B cell (primary cell): ENCODE measurements at places on chromosomes 11 and 22. TPM values are rescaled to one million over a fixed set of nuclear protein-coding genes. Genes with fewer than 3 reads are reported as not detected.

The LMO1 gene
- not detected in 2 replicates for total RNA-seq

GRCh38 chr11:17766073-17766359 lies 31.4 kb downstream of the KCNC1 start:
- H3K4me1 ChIP-seq: no peaks in the 10 kb centered on the region
- no peak overlapping the region for H3K27ac ChIP-seq
- no peaks in the 10 kb centered on the region for H3K36me3 ChIP-seq
- H3K4me3 ChIP-seq: no peak overlapping the region
- no peak for DNase-seq

The CECR2 gene
- total RNA-seq: 4.8 and 6.6 TPM in 2 replicates

GRCh38 chr22:18110194-18110953 lies at the start of gene TUBA8:
Gene TUBA8 (plus strand): TSS chr22:18110809. CDS start chr22:18110866, 57 bp downstream.
- H3K4me3 ChIP-seq: peak within 1 kb of the TSS; percentile 58
- peaks cover 28% of the 10 kb centered on the region for H3K4me1 ChIP-seq
- no peaks in the 10 kb centered on the region for H3K36me3 ChIP-seq
- no peak within 1 kb of the TSS for H3K27ac ChIP-seq
- peaks cover 3% of the 10 kb centered on the region for H3K27me3 ChIP-seq

The KDELR3 gene
- total RNA-seq: not detected in 2 replicates

DNA sequence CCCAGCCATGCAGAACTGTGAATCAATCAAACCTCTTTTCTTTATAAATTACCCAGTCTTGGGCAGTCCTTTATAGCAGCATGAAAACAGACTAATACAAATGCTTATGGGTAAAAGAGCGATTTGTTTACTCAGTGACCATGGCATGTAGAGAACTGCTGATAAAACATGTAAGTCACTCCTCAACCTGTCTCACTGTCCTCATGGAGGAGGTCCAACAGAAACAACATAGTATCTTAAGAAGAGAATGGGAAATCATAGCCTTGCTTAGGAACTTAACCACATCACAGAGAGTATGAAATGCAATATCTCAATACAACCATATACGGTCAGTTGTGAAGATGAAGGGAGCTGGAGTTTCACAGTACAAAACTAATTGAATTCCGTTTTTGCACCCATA lies 1734.0 kb upstream of the RAG2 start:
- no peak overlapping the region for H3K4me3 ChIP-seq
- no peaks in the 10 kb centered on the region for H3K4me1 ChIP-seq
- no peak for DNase-seq
- no peaks in the 10 kb centered on the region for H3K27me3 ChIP-seq

The MMP12 gene
- total RNA-seq: not detected in 2 replicates
